Stimulated activated CD8-positive, alpha-beta memory T cell treated with anti-CD3 and anti-CD28 coated beads, Interleukin-15, amount 100 ng/mL, for 4 hours (primary cell): ENCODE measurements at places on chromosomes 7 and 10.

DNA sequence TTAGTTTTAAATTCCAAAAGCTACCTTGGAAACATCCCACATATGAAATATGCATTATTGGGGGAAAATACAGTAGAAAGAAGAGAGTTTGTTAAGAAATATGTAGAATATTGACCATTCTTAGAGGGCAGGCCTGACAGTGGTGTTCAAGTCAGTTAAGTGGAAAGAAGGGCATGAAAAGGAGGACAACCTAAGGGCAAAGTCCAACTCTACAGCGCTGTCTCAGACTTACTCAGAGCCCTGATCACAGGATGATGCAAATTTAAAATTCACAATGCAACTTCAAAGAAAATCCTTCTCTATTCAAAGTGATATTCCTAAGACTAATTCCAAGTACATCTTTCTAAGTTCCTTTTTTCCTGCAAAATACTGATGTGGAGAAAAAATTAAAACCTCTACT, 139.1 kb upstream of the LRRTM3 start:
- no peak for DNase-seq

GRCh38 chr7:594920-595620, 75.4 kb upstream of the PDGFA start:
- no peak for DNase-seq

- no peak for DNase-seq
Observed at GRCh38 chr7:155363852-155364600, 66.3 kb downstream of the INSIG1 start.

GRCh38 chr10:14016011-14016536, 314.6 kb downstream of the FRMD4A start:
- DNase-seq, result no peak

DNA sequence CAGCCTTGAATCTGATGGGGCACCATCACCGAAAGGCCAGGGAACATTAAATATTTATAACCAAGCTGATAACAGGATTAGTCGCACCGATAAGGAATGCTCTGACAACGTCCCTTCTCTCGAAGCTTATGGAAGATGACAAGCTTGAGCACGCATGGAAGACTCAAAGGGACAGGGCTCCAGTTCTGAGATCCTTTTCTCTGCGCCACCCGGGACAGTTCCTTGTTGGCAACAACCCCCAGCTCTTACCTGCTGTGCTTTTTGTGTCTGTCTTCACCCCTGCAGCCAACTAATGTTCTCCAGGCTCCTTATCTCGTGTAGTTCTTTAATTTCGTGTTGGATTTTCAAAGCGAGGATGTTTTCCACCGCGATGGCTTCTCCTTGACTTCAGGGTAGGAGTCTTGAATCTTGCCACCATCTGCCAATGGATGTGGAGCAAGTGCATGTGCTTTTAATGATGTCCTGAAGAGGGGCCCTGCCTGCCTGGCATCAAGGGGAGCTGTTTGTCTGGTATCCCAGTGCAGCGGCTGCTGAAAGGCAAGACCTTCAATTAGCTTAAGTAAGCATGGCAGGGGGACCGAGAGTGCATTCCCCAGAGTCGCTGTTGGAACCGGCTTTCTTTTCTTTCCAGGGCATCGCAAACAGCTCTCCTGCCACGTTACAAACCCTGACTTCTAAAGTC, 354 bp upstream of the FERD3L start:
- no peak for DNase-seq

DNA sequence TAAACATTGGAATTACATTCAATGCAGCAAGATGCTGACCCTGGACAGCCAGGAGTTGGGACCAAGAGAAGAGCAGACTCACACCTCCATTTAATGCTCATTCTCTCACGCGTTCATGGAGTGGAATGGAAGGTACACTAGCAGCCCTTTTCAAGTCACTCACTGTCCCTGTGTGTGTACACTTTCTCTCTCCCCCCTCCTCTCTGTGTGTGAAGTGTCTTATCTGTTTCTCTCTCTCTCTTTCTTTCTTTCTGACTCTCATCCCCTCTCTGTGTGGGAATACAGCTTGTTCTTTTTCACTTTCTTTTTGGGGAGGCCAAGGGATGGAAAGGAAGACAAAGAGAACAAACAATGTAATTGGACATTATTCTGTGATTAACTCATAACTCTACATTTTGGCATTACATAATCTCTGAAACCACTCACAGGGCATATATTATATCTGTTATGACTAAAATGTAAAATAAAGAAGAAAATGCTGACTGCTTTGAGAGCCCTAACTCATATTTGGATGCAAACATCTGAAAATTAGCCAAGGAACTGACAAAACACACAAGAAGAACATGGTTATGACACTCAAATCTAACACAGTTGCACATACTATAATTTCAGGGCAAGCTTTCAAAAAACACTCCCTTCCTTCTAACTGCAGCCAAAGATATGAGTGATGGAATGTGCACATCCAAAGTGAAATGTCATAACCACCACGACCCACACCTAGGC, 188.8 kb downstream of the PARD3 start:
- no peak for DNase-seq

DNA sequence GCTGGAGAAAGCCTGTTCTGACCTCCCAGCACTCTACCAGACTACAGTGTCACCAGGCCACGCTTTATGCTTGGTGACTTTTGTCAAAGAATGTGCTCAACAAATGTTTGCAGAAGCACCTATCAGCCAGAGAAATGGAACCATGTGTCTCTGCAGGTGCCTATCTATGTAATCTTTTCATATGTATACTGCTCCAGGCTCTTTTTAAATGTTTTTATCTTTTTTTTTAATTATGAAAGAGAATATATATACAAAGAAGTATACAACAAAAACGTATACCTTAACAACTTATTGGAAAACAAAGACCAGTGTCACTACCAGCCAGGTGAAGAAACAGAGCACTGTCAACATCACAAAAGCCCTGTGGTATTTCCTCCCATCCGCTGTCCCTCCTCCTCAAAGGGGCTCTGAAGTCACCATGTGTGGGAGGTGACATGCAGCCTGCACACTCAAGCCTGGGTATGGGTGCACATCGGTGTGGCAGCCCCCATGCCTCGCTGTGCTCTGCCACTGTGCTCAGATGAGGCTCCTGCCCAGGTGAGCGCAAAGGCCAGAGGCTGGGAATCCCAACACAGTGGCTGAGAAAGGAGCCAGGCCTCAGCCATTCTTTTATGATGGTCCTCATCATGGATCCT, 120.6 kb downstream of the CLEC2L start:
- DNase-seq, result no peak

- DNase-seq, result no peak
Observed at GRCh38 chr10:59807629-59808620, 54.7 kb upstream of the MRLN start.

DNA sequence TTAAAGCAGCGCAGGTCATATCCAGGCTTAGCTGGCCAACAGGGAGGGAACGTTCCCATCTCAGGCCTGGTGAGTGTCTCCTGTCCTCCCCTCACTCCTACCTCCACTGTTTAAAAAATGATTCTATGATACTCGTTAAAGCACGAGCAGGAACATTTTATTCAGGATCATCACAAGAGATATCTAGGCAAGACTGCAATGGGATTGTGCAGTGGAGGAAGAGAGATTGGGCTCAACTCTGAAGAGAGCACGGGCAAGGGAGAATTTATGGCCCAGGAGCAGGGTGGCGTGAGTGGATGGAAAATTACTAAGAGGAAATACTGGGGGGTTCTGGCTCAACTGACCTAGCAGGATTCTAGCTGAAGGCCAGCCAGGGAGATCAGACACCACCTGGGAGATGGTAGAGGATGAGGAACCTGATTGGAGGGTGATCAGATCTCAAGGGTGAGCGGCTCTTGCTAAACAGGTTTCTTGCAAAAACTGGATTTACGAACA, 9.0 kb upstream of the HSPB1 start:
- DNase-seq, result no peak
